ENCODE measurements at places on chromosomes 5 and 9.

GRCh38 chr5:50711280-50711679 is 44.8 kb downstream of the PARP8 start:
- no peak for DNase-seq

GRCh38 chr9:121818841-121819427 is 167.5 kb downstream of the DAB2IP start:
- no peak for DNase-seq

- DNase-seq: no peak
Observed at GRCh38 chr5:37492778-37493555, 113.8 kb downstream of the WDR70 start.

- no peak for DNase-seq
Observed at GRCh38 chr5:150068472-150068871, 17.9 kb downstream of the CSF1R start.

GRCh38 chr9:82036086-82036485 is 47.5 kb downstream of the SPATA31D1 start:
- no peak for DNase-seq

DNA sequence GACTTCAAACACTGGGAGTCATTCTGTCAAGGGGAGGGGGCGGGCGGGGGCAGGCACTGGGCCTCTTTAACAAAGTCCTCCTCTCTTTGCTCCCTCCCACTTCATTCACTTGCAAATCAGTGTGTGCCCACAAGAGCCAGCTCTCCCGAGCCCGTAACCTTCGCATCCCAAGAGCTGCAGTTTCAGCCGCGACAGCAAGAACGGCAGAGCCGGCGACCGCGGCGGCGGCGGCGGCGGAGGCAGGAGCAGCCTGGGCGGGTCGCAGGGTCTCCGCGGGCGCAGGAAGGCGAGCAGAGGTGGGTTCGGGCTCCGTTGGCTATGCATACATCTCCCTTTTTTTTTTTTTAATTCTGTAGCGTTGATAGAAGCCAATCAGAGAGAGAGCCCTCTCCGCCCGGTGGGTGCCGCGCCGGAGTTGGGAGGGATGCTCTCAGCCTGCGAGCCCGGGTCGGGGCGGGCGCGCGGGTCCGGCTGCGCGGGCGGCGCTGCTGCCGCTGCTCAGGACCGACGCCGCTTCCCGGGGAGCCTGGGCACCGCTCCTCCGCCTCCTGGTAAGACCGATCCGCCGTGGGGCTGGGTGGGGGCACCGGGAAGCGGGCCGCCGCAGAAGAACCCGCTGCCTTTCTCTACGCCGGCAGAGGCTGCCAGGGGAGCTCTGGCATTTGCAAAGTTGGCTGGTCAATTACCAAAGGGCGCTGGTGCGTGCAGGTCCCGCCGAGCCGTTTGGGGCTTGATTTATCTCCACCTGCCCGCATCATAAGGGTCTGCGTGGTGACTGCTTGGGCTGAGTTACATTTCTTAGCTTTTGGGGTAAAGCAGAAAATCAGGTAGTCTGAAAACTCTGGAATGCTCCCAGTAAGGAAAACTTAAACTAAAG is at the start of gene CDH6:
Gene CDH6, plus strand, starts transcription at position 96 of the 877 bp plus-strand sequence. CDS start 73,788 bp downstream, outside the sequence.
- peak; percentile 88 for DNase-seq

DNA sequence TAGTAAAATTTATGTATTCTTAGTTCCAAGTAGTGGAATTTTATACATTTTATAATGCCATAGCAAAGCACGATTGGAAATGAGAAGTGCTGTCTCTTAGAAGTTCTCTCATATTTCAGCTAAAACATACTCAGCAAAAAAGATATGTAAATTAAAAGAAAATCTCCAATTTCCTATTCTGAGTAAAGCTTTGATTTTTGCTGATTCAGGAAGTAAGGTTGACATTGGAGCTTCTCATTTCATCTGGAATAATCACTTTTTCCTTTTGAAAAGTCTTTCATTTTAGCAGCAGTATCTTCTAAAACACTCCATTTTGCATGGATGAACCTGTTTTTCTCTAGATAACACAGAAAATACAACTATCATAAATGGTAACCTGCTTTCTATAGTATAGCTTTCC is 121.0 kb downstream of the ZCCHC7 start:
- no peak for DNase-seq

GRCh38 chr9:133513214-133514100 is 11.3 kb downstream of the MYMK start:
- no peak for DNase-seq

DNA sequence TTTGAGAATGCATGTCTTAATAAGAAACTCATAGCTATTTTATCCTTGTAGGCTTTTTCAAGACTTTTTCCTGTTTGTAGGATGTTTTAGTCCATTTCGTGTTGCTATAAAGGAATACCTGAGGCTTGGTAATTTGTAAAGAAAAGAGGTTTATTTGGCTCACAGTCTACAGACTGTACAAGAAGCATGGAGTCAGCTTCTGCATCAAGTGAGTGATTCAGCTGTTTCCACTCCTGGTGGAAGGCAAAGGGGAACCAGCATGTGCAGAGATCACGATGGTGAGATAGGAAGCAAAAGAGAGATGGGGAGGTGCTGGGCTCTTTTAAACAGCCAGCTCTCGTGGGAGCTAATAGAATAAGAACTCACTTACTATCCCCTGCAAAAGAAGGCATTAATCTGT is 177.3 kb downstream of the ALDH1A1 start:
- DNase-seq: no peak

- DNase-seq: no peak
Observed at GRCh38 chr9:6428940-6429889, 16.2 kb downstream of the UHRF2 start.

DNA sequence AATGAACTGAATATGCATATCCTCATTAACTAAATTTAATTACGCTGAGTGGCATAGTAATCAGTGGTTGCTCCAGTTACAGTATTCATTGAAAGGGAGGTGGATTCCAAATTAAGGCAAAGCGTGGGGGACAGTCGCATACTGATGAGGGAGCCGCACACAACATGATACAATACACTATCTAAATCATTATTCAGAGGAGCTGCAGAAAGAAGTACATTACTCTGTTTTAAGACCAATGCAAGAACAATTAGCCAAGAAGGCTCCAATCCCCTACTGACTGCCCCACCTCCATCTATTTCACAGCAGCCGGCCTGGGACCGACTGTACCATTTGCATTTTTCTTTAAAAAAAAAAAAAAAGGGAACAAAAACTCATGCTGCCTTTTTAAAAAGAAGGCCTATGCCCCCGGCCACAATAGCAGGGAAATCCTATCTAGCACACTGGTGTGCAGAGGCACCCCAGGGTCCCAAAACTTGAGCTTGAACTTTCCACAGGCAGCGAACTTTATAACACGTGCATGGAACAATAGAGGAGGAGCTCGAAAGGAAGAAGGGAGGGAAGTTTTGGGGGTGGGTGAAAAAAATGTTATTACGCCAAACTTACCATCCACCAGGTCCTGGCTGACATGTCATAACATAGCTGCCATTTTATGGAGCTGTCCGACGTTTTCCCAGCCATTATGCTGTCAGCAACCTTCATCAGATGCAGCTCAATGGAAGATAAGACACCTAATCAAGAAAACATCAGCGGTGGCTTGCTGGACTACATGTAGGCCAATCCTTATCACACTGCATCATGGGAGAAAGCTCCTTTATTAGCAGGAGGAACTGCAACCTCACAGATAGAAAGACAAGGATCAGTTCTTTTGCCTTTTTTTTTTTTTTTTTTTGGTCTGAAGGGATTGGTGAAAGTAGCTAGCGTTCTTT is 161.6 kb downstream of the ZDHHC21 start:
- no peak for DNase-seq

DNA sequence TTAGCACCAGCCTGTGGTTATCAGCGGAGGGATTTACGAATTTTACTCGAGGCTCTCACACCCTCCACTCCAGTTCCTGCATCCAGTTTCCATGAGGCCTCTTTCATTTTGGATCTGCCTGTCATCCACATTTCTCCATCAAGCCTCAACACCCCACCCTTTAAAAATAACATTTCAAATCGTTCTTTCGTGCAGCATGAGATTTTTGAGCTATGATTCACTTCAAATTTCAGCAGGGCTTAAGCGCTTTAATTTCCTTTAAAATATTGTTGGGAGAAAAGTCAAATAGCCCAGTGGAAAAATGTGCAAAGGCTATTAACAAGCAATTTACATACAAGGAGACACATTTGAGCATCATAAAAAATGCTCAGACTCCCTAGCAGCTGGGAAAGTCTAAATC is 103.2 kb downstream of the MSX2 start:
- DNase-seq: no peak

DNA sequence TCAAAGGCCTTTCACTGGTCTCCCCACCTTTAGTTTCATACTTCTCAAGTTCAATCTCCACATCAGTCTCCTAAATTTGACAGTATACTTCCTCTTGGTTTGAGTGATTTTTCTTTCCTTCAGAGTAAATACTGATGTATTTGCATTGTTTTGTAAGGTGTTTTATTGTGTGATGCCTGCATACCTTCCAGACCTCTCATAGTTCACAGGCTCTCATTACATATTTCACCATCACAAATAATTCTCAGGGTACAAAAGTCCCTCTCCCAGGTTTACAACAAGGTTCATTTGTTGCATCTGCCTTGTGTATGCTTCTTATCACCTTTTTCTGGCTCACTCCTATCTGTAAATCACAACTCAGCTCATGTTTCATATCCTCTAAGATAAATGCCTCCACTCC is 22.2 kb upstream of the TUSC1 start:
- DNase-seq: no peak

- no peak for DNase-seq
Observed at GRCh38 chr9:6006749-6007057, 8.7 kb downstream of the RANBP6 start.

DNA sequence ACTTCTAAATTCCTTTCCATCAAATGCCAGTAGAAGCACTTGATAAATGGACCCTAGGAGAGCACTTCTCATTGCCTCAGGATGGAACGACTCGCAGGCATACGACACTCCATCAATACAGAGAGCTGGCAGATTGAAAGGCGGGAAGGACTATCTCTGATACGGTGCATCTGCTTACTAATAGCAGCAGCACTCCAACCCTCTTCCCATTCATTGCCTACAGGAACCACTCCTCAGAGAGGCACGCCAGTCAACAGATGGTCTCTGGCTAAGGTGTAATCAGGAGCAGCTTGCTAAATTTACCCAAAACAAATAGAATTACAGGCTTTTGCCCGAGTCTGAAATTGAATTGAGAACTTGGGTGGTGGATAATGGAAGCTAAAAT is 168.1 kb downstream of the EFNA5 start:
- no peak for DNase-seq

GRCh38 chr9:88258601-88259000 is 120.3 kb upstream of the SPATA31C2 start:
- no peak for DNase-seq

- DNase-seq: peak; percentile 36
Observed at GRCh38 chr9:6788162-6789016, 30.6 kb downstream of the KDM4C start.

GRCh38 chr5:115718927-115719326 is 93.1 kb upstream of the TMED7 start:
- no peak for DNase-seq

DNA sequence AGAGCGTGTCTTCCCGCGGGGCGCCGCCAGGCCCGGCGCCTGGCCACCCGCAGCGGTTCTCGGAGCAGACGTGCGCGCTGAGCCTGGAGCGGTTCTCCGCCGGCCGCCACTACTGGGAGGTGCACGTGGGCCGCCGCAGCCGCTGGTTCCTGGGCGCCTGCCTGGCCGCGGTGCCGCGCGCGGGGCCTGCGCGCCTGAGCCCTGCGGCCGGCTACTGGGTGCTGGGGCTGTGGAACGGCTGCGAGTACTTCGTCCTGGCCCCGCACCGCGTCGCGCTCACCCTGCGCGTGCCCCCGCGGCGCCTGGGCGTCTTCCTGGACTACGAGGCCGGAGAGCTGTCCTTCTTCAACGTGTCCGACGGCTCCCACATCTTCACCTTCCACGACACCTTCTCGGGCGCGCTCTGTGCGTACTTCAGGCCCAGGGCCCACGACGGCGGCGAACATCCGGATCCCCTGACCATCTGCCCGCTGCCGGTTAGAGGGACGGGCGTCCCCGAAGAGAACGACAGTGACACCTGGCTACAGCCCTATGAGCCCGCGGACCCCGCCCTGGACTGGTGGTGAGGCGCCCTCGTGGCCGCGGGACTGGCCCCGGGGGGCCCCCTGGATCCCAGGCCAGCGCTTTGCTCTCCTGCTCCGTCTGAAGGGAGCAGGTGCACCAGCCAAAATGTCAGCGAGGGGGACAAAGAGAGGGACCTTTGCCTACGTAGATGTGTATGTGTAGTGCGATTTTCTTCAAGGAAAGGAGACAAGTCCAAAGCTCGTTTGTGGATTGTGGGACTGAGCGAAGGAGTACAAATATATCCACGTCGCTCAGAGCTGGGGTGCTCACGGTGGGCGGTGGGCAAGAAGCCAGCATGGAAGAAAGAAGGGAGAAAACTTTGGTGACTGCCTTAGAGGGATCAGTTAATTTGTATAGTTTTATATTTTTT is 19.5 kb downstream of the BTNL9 start:
- no peak for DNase-seq

DNA sequence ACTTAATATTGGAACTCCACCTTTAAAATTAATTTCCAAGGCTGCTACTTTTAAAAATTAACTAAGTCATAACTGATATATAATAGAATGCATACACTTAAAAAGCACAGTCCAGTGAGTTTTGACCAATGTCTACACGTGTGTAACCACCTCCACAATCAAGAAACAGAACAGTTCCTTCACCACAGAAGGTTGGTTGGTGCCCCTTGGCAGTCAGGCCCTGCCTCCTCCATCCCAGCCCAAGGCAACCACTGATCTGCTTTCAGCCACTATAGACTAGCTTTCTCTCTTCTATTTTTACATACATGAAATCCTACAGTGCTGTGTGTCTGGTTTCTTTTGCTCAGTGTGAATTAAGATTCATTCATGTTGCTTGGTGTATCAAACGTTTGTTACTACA is 215.2 kb downstream of the CRB2 start:
- no peak for DNase-seq

DNA sequence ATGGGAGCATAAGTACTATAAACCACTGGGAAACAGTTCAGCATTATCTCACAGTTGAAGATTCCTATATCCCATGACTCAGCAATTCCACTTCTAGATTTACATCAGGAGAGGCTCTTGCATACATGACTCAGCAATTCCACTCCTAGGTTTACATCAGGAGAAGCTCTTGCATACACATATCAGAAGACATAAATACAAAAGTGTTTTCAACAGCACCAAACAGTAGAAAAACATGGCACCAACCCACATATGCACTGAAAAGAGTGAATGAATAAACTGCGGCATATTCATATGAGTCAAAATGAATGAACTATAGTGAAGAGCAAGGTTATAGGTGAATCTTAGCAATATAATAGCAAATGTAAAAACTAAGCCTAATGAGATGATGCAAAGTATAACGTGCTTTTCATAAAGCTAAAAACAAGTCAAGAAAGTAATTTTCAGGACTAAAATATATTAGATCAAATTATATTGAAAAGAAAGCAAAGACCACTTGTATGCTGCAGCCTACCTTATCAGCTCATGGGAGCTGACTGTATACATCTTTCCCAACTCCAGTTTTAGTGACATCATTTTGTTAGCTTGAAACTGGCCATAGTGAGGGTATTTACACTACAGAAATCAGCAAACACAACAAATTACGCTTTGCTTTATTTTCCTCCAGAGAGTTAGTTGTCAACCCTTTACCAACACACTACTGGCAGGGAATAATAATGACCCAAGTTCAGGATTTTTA is 95.8 kb downstream of the ANKRD18B start:
- DNase-seq: no peak

- no peak for DNase-seq
Observed at GRCh38 chr5:149845601-149846000, 99.0 kb downstream of the PDE6A start.
